Left lung (tissue), 14 donors: ENCODE measurements at places on chromosomes 3 and 15. TPM values are rescaled to one million over a fixed set of nuclear protein-coding genes. Genes with fewer than 3 reads are reported as not detected.

DNA sequence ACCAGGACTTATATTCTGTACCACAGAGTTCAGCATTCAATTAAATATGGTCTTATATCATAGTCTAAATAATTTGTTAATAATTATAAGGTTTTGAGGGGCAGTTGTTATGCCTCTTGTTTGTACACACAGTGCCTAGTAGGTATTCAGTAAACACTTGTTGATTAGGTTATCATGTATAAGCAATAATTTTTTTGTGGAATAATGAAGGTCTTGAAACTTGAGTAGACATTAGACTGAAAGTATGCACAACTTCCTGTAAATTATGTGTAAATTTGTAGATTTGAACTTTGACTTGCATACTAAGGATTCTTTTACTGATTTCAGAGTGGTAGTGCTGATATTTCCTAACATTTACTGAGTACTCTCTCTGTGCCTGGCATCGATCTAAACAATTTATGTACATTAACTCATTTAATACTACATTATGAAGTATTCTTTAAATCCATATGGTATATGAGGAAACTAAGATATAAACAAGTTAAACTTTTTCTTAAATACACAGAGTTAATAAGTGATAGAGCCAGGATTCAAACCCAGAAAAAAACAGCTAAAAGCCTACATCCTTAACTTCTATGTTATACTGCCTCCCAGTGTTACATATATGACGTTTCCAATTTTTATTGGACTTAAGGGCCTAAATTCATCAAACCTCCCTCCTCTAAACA is 65.1 kb downstream of the GLCE start:
- no peak for DNase-seq
- H3K27me3 ChIP-seq = no peaks in the 10 kb centered on the region
- H3K4me3 ChIP-seq = no peak overlapping the region
- no peak overlapping the region for H3K27ac ChIP-seq
- H3K36me3 ChIP-seq = no peaks in the 10 kb centered on the region

- DNase-seq = no peak
- H3K27me3 ChIP-seq = no peaks in the 10 kb centered on the region
- no peak overlapping the region for H3K4me3 ChIP-seq
- no peaks in the 10 kb centered on the region for H3K4me1 ChIP-seq
Measured at GRCh38 chr3:105965384-105965783, 96.6 kb upstream of the CBLB start.

The XXYLT1 gene
- total RNA-seq = 11.3 TPM

DNA sequence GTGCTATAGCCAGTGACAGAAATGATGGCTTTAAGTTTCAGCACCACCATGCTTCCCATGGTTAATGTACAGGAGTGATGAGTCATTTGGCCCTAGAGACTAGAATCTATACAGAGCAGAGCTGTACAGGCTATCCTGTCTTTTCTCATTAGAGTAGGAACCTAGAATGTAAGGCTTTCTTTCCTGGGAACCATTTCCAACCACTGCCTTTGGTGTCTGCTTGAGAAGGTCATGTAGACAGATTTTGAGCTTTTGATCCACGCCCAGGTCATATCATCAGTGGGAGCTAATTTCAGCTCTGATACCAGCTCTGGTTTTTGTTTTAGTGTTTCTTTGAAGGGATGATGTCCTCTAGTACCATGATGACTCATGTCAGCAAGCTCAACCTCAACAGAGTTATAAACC is 543.1 kb downstream of the NTRK3 start:
- H3K36me3 ChIP-seq = no peaks in the 10 kb centered on the region
- H3K4me3 ChIP-seq = no peak overlapping the region
- no peak for DNase-seq
- no peaks in the 10 kb centered on the region for H3K27me3 ChIP-seq
- no peaks in the 10 kb centered on the region for H3K4me1 ChIP-seq

GRCh38 chr3:27985369-27986035 is 255.9 kb upstream of the CMC1 start:
- no peaks in the 10 kb centered on the region for H3K27me3 ChIP-seq
- DNase-seq = no peak
- H3K4me1 ChIP-seq = no peaks in the 10 kb centered on the region
- H3K27ac ChIP-seq = no peak overlapping the region
- H3K4me3 ChIP-seq = no peak overlapping the region

DNA sequence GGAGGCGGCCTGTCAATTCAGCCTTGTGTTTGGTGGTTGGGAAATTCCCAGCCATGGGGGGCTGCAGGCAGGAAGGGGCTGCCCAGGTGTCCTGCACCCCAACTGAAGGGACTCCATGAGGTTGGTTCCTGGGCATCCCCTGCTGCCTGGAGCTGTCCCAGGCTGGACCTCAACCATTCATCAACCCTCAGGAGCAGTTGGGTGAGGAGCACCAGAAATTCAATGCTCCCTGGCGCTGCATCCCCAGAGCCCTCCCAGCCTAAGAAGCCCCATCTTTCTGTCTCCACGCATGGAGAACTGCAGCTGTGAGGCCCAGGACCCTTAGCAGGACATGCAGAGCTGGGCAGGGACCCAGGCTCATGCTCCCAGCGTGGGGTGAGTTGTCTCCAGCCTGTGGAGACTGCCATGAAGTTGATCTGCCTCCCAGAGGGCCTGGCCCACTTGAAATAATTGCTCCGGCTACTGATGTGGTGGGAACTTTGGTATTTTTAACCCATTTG is 8.0 kb upstream of the SEMA3B start:
- peak overlapping the region; percentile 42 for H3K4me3 ChIP-seq
- H3K4me1 ChIP-seq = peaks cover 27% of the 10 kb centered on the region
- H3K27me3 ChIP-seq = peaks cover under 1% of the 10 kb centered on the region

DNA sequence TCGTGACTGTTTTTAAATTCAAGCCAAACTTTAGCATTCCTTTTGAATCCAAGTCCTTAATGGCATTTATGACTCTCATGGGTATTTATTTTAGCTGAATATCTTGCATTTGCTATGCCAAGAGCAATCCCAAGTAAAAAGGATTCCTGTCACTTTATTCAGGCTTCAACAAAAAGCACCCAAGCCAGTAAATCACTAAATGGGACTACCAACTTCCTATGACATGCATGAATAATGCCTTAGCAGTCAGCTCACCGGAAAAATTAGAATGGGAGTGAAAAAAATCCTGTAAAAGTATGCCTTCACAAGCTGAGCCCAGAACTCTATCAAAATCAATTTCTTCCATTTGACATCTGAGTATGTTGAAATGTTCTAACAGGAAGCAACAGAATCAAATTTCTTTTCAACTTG is 1297.9 kb downstream of the ROBO2 start:
- H3K4me1 ChIP-seq = no peaks in the 10 kb centered on the region
- H3K27me3 ChIP-seq = no peaks in the 10 kb centered on the region

DNA sequence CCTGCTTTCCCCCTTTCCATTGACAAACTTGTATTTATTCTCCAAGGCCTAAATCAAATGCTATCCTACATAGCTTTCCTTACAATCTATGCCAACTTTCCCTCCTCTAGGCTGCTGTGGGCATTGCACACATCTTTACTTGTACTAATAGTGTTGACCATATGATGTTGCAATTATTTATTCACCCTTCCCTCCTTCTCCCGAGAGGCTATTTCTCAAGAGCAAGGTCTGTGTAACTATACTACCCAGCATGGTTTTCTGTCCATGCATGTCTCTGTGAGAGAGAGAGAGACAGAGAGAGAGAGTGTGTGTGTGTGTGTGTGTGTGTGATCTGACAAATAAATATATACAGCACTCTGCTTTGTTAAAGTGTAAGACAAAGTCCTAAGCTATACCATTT is 63.8 kb downstream of the GTPBP8 start:
- H3K27ac ChIP-seq = no peak overlapping the region
- no peaks in the 10 kb centered on the region for H3K36me3 ChIP-seq
- H3K4me1 ChIP-seq = peaks cover 12% of the 10 kb centered on the region

The BNC1 gene
- total RNA-seq = 0.34 TPM

- no peaks in the 10 kb centered on the region for H3K27me3 ChIP-seq
- DNase-seq = peak; percentile 40
- no peak overlapping the region for H3K27ac ChIP-seq
- no peak overlapping the region for H3K4me3 ChIP-seq
Measured at GRCh38 chr3:171654809-171655208, 155.5 kb downstream of the PLD1 start.

GRCh38 chr3:174951034-174951433 is 91.9 kb downstream of the NAALADL2 start:
- H3K4me1 ChIP-seq = no peaks in the 10 kb centered on the region
- no peak overlapping the region for H3K4me3 ChIP-seq
- no peak overlapping the region for H3K27ac ChIP-seq
- H3K27me3 ChIP-seq = no peaks in the 10 kb centered on the region

GRCh38 chr3:30685267-30685667 is 78.9 kb downstream of the TGFBR2 start:
- peak overlapping the region; percentile 73 for H3K27ac ChIP-seq
- peaks cover 47% of the 10 kb centered on the region for H3K4me1 ChIP-seq
- H3K36me3 ChIP-seq = no peaks in the 10 kb centered on the region

- H3K4me3 ChIP-seq = no peak overlapping the region
- peaks cover 42% of the 10 kb centered on the region for H3K4me1 ChIP-seq
- no peaks in the 10 kb centered on the region for H3K27me3 ChIP-seq
- peak overlapping the region; percentile 83 for H3K27ac ChIP-seq
- DNase-seq = no peak
Measured at GRCh38 chr3:149340310-149340933, 7.0 kb upstream of the TM4SF18 start.

- H3K36me3 ChIP-seq = no peaks in the 10 kb centered on the region
- H3K4me1 ChIP-seq = no peaks in the 10 kb centered on the region
- no peaks in the 10 kb centered on the region for H3K27me3 ChIP-seq
- H3K27ac ChIP-seq = no peak overlapping the region
Measured at GRCh38 chr3:10370429-10370828, 49.5 kb upstream of the SEC13 start.

The CHL1 gene
- 10.7 TPM for total RNA-seq

DNA sequence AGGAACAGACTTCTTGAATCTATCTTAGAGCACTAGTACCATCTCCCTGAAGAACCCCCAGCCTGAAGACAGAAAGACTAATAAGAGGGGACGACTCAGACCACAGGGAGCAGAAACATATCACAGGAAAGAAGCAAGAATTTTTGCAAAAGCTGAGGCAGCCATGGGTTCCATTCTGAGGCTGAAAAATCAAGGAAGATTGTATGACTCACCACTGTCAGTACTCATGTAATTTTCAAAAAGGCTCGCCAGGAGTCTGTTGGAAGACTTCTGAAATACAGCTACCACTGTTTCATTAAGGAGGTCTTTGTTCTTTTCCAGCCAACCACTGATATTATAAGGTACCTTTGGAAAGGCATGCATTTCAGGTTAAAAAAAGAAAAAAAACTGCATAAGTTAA is 47.5 kb downstream of the MYH15 start:
- no peak overlapping the region for H3K27ac ChIP-seq
- H3K4me1 ChIP-seq = no peaks in the 10 kb centered on the region
- DNase-seq = no peak
- H3K27me3 ChIP-seq = no peaks in the 10 kb centered on the region
- no peak overlapping the region for H3K4me3 ChIP-seq

The LDHAL6B gene
- total RNA-seq = not detected

- no peak for DNase-seq
- no peaks in the 10 kb centered on the region for H3K4me1 ChIP-seq
- H3K4me3 ChIP-seq = no peak overlapping the region
- H3K27ac ChIP-seq = no peak overlapping the region
- no peaks in the 10 kb centered on the region for H3K36me3 ChIP-seq
- H3K27me3 ChIP-seq = peaks cover 9% of the 10 kb centered on the region
Measured at GRCh38 chr3:195838714-195839113, 27.0 kb upstream of the MUC4 start.

- H3K4me1 ChIP-seq = no peaks in the 10 kb centered on the region
- H3K36me3 ChIP-seq = no peaks in the 10 kb centered on the region
- no peak overlapping the region for H3K27ac ChIP-seq
- DNase-seq = no peak
- H3K4me3 ChIP-seq = no peak overlapping the region
- H3K27me3 ChIP-seq = no peaks in the 10 kb centered on the region
Measured at GRCh38 chr15:100301910-100302431, 39.8 kb downstream of the ADAMTS17 start.

GRCh38 chr3:195077611-195078540 is 193.1 kb downstream of the XXYLT1 start:
- no peaks in the 10 kb centered on the region for H3K36me3 ChIP-seq
- no peak overlapping the region for H3K27ac ChIP-seq
- no peak overlapping the region for H3K4me3 ChIP-seq
- no peaks in the 10 kb centered on the region for H3K27me3 ChIP-seq
- peaks cover 3% of the 10 kb centered on the region for H3K4me1 ChIP-seq

DNA sequence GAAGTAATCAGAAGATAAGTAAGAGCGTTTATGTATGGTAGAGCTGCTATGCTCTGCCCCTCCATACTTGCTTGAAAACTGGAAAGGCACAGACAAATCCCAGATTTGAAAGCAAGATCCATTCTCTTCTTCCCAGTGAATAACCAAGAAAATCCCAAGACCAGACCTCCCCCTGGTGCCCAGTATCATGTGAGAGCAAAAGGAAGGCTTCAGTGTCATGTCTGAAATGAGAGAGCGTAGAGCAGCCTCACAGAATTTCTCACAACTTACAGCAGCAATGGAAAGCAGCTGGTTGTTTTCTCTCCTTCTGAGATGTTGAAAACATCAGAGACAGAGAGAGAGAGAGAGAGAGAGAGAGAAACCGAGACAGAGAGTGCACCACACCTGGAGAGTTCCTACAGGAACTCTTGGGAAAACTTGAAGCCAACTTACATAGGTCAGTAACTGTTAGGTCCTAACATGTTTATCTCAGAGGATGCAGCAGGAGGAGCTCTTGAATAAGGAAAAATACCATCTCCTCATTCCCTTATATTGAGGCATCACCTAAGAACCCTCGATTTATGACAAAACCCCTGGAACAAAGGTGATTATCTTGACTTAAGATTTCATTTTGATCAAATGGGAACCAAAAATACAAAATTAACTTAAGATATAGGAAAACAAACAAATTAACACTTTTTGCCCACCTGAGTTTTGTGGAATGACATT is 273.3 kb downstream of the NSUN3 start:
- DNase-seq = peak; percentile 58
- H3K36me3 ChIP-seq = no peaks in the 10 kb centered on the region
- H3K4me1 ChIP-seq = no peaks in the 10 kb centered on the region
- no peaks in the 10 kb centered on the region for H3K27me3 ChIP-seq
- no peak overlapping the region for H3K27ac ChIP-seq
